ENCODE measurements at places on chromosomes 2 and 18.

GRCh38 chr2:26692897-26693849, 651 bp downstream of the KCNK3 start:
- DNase-seq, result no peak

DNA sequence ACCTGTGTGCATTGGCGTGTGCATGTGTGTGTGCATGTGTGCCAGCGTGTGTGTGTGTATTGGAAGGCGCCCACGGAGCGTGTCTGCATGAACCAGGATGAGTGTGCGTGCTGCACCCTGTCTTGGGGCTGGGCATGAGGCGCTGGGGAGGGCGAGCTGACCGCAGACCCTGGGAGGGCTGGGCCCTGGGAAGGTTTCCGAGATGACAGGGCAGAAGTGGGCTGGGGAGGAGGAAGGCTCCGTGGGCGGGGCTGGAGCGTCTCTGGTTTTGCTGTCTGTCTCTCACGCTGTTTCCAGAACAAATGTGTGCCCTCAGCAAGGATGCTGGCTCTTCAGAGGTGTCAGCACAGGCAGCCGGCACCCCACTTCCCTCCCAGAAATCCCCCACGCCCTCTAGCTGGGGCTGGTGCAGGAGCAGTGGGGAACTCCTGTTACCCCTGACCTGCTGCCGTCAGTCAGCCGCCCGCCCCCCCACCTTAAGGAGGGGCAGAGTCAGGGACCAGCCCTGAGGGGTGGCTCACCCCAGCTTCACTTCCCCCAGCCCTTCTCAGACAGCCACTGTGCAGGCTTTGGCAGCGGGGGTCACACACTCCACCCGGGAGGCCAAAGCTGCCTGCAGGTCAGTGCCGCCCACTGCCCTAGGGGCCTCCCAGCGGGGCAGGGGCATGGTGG, at the start of gene GPR35:
Gene GPR35, plus strand, starts transcription at position 531 of the 672 bp plus-strand sequence. CDS start 4,473 bp downstream, outside the sequence.
- peak; percentile 88 for DNase-seq

DNA sequence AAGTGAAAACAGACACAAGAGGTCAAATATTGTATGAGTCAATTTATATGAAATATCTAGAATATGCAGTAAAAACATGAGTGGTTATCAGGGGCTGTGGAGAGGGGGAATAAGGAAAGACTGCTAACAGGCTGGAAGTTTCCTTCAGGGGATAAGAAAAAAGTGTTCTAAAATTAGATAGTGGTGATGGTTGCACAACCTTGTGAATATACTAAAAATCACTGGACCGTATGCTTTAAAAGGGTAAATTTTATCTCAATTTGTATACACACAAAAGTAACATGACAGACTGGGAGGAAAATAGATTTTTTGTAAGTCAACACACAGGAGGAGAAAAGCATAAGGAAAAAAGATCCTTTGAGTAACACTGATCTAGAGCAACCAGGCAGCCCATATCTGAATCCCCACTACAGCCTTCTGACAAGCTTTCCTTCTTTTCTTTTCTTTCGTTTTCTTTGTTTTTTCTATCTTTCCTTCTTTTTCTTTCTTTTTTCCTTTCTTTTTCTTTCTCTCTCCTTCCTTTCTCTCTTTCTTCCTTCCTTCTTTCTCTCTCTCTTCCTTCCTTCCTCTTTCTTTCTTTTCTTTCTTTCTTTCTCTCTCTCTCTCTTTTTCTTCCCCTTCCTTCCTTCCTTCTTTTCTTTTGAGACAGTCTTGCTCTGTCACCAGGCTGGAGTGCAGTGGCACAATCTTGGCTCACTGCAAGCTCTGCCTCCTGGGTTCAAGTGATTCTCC, 95.4 kb downstream of the AAK1 start:
- no peak for DNase-seq

DNA sequence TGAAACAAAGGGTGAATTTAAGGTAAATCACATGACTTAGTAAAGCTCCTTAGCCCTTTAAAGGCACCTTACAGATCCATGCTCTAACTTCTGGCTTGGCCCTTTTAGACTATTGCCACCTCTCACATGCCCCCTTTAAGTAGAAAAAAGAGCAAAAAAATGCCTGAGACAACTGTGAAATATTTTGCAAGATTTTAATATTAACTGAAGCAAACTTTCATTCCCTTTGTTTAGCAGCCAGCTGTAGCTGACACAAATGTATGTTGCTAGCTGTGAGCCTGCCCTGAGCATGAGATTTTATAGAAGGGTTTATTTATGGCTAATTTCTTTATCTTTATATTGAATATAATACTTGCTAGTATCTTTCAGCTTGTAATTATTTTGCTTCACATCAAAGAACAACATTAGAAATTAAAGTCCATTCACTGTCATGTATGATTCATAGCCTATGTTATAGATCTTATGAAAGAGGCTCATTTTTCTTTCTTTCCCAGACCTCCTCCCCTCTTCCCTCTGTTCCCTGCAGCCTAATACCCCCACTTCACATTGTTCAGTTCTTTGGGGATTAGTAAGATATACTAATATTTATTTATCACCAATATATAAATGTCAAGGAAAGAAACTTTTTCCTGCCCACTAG, 637.2 kb upstream of the ZEB2 start:
- no peak for DNase-seq

- no peak for DNase-seq
These were observed 84.9 kb upstream of the ST8SIA3 start for GRCh38 chr18:57267368-57267925.

Data from CD4-positive, alpha-beta T cell treated with Interleukin-17A for 4 hours (primary cell).